ENCODE measurements at places on chromosomes 1 and 21. TPM values are rescaled to one million over a fixed set of nuclear protein-coding genes. Genes with fewer than 3 reads are reported as not detected.

Gene PLA2G2F
- total RNA-seq: not detected

Gene RIPK4
- 12.9 TPM for total RNA-seq

Gene KCNK2
- total RNA-seq: 0.71 TPM

Gene AMIGO1
- total RNA-seq: 3.9 TPM

Gene ASCL5
- not detected for total RNA-seq

Gene IL23R
- 0.15 TPM for total RNA-seq

Gene SPRR1B
- not detected for total RNA-seq

Gene PIK3R3
- total RNA-seq: 36.7 TPM

Gene PRR9
- total RNA-seq: not detected

Gene HNRNPU
- 611 TPM for total RNA-seq

- no peak for DNase-seq
These were observed 135.1 kb downstream of the CDC7 start for GRCh38 chr1:91635763-91636162.

DNA sequence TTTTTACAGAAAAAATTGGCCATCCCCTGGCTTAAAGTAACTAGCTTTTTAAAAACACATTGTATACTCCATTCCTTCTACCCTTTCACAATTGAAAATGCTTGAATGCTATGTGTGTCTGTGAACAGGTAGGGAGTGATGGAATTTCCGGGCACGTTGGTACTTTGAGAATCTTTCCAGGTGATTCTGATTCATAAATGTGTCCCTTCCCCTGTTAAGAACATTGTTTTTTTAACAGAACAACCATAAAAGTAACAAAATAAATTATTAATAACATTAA lies 57.4 kb upstream of the QSOX1 start:
- no peak for DNase-seq

GRCh38 chr1:42657201-42657600 lies 1.0 kb upstream of the PPIH start:
- no peak for DNase-seq

DNA sequence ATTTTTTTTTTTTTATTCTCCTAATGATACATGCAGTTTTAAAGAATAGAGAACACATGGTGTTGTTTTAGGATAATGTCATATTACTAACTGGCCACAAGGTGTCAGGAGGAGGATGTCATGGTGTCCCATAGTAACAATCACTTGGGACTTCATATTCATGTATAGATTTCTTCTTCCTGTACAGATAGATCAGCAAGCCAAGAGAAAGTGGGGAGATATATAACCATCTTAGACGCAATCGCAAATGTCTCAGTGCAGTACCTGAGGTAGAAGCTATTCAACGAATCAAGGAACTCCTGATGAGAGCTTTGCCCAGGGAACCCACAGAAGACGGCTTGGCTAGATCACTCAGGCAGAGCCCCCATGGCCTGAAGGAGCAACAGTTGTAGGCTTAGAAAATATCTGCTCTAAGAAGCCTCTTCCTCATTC lies 12.3 kb downstream of the OR2T11 start:
- peak; percentile 12 for DNase-seq

DNA sequence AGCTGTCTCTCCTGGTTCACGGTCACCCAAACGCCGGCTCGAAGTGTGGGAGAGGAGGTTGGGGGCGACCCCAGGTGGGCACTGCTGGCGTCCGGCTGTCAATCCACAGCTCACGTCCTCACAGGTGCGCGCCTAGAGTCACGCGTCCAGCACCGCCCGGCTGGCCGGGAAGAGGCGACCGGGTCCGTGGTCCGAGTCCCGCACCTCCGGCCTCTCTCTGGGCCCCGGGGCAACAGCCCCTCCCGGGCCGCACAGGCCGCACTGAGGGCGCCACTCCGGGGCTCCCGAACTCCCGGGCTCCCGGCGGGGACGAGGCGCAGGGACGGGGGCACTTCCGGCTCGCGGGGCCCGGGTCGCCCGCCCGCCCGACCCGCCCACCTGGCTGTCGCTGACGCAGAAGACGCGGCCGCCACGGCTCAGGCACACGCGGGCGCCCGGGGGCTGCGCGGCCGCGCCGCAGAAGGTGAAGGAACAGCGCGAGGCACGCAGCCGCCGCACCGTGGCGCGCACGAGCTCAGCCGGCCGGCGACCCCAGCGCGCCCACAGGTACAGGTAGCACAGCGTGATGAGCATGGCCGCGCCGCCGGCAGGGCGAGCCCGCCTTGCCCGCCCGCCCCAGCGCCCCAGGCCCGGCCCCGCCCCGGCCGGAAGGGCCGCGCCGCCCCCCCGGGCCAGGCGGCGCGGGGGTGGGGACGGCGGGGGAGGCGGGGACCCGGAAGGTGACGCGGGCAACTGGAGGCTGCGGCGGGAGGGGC lies at the start of gene HLCS:
Gene HLCS (minus strand): TSS at position 604 of the 755 bp plus-strand sequence. CDS start 31 bp downstream, at position 573.
- DNase-seq: peak; percentile 54

DNA sequence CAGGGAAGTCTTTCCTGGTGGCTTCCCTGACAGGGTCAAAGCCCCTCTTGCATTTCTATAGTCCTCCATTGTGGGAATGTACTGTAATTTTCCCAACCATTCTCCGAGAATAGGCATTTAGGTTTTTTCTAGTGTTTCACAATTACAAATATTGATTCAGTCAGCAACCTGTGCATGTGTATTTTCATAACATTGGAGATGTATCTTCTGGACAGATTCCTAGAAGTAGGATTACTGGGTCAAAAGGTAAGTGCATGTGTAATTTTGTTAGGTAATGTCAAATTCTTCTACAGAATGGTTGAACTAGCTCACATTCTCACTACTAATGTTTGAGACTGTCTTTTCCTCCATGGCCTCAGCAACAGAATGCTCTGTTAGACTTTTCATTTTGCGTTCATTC lies 8.3 kb upstream of the PLA2G2A start:
- no peak for DNase-seq

GRCh38 chr21:41864311-41865001 lies 14.7 kb downstream of the PRDM15 start:
- DNase-seq: no peak

DNA sequence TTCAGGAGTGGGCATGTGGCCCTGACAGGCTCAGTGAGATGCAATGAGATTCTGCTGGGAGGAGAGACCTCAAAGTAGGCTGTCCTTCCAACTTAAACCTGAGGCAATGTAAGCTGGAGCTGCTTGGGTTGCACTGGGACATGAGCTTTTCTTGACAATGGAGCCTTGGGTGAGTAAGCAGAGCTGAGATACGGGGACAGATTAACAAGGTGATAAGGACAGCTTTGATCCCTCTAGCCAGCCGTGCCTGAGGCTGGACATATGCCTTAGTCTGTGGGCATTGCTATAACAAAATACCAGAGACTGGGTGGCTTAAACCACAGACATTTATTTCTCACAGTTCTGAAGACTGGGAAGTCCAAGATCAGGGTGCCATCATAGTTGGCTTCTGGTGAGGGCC lies 18.3 kb upstream of the NGF start:
- no peak for DNase-seq

GRCh38 chr1:172487550-172487949 lies 43.7 kb upstream of the PIGC start:
- no peak for DNase-seq

DNA sequence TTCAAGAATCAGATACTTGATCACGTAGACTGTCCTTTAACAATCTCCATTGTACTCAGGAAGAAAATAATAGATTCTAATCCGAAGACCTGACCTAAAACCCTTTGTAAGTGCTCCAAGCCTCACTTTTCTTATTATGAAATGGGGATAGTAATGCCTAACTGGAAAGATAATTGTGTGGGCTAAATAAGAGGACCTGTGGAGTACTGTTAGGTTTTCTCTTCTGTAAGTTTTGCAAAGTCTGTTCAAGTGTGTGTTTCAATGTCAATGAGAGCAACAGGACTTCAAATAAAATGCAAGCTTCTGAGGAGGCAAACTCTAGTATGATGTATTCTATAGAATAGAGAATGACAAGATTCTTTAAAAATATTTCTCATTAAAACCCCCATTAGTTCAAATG lies 348.6 kb downstream of the USP25 start:
- DNase-seq: no peak

- no peak for DNase-seq
These were observed 28.1 kb upstream of the KDM4A start for GRCh38 chr1:43621861-43622260.

GRCh38 chr21:38938343-38938742 lies 132.6 kb downstream of the ETS2 start:
- DNase-seq: peak; percentile 49

DNA sequence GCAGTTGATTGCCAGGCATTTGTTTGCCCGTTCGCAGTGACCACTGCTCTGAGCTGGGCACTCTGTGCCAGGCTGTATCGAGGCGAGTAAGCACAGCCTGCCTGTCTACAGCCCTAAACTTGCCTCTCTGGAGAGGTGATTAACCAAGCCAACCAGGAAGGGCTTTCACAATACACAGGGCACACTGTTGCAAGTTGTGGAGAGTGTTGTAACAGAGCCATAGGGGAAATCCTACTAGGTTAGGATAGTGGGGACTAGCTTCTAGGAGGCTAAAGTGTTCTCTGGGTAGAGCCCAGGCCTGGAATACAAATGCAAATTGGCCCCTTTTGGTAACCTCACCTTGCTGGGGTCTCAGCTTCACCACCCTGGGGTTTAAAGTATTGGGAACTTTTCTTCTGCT lies 23.8 kb downstream of the PRDM2 start:
- no peak for DNase-seq

GRCh38 chr1:92051948-92052347 lies 22.2 kb downstream of the EPHX4 start:
- no peak for DNase-seq

DNA sequence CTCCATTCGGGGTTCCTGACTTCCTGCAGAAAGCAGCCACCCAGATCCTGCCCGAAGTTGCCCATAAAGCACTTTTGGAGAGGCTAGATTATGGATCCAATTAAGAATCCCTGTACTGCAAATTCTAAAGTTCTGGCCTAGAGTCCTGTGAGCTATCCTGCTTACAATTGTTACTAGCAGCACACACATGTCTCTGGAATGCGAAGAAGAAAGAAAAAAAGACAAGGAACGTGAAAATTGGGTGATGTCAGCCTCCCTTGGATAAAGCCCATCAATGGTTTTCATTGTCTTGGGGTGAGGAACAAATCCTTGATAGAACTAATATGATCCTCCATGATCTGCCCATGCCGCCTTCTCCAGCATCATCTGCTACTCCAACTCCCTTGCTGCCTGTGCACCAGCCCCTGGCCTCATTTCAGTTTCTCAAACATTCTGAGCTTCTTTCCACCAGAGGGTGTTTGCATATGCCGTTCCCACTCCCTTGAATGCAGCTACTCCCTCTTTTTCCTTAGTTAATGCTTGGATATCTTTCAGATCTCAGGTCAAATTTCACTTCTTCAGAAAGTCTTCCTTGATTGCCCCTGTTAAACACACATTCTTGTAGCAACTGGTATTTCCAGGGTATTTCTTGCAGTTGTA lies 94.0 kb downstream of the ST6GALNAC5 start:
- DNase-seq: no peak

GRCh38 chr1:212234431-212235395 lies 50.5 kb upstream of the PPP2R5A start:
- DNase-seq: no peak

GRCh38 chr21:41366522-41367151 lies 4.8 kb downstream of the MX2 start:
- no peak for DNase-seq

- DNase-seq: peak; percentile 89
These were observed 168.9 kb downstream of the LMO4 start for GRCh38 chr1:87497380-87498203.

DNA sequence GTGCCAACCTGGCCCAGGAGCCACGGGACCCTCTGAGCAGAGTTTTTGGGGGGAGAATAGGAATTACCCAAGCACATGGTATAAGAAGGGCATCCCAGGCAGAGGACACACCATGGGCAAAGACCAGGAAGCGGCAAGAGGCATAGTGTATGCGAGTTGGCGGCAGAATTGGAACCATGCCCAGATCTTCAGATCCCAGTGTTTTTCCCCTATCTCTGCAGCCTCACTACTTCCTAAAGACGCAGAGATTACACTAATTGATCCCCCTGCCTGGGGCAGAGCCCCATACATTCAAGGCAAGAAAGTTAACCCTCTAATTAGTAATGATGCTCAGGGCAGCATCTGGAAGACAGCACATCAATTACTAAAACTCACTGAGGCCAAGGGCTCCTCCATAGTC lies 48.2 kb downstream of the SYT2 start:
- DNase-seq: peak; percentile 53

DNA sequence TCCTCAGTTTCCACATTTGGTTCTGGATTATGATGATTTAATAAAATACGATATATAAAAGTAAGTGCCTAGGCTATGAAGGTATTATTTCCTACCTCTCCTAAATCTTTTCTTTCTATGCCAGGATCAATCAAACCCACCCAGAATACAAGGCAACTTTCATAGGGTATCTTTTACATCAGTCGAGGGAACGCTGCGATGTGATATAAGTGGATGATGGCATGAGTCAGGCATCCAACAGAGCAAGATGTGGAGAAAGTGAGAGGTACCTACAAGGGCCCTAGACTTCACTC lies 781 bp downstream of the TTLL7 start:
- no peak for DNase-seq
